ENCODE measurements at places on chromosomes 16 and 17. TPM values are rescaled to one million over a fixed set of nuclear protein-coding genes. Genes with fewer than 3 reads are reported as not detected.

GRCh38 chr16:1162701-1163566 is 10.0 kb downstream of the CACNA1H start:
- no peak for DNase-seq

DNA sequence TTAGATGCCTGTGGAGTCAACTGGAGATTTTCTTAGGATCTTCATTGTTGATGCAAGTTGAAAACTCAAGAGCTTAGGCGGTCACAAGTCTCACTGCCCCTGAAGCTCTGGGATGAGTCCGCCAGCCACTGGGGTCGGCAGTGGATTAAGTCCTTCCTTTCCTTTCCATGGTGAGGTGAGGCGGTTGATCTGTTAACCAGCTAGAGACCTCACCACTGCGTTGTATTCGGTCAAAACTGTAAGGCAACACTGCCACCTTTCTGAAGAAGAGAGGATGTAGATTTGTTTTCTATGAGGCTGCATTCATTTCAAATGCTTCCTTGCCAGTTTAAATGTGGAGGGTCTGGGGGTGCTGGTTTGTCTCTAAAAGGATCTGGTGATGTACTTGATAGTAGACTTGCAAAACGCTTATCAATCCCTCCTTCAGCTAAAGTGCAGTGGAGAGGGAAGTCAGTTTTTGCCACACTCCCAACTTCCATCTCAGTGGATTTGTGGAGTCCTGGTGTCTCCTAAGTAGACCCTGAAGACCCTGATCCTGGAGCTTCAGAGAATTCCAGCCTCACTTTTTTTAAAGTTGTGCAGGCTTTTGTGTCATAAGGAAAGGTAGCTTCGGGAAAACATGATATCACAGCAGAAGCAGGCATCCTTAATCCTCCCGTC is 1.7 kb downstream of the MYOCD start:
- peak; percentile 50 for DNase-seq

The NACA2 gene
- not detected for total RNA-seq

The PLCG2 gene
- total RNA-seq, result 0.36 TPM

DNA sequence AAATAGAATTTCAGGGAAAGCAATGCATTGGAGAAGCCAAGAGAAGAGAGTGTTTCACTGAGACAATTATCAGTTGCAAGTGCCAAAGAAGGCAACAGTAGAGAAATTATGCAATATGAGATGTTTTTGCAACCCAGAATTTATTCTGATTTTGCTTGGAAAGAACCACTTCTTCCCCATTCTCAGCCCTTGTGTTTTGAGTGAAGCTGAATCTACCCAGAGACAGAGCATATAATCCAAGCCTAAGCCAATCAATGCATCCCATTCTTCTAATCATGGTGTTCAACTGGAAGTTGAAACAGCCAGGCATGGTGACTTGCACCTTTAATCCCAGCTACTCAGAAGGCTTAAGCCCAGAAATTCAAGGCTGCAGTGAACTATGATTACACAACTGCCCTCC is 6.9 kb upstream of the SCNN1G start:
- DNase-seq, result no peak

- DNase-seq, result no peak
These were observed 5.3 kb downstream of the MNT start for GRCh38 chr17:2395258-2396181.
